ENCODE measurements at places on chromosomes 16 and 17.
A peak's percentile ranks its signal among the peaks of the same experiment; 100 is the strongest.

GRCh38 chr17:63966646-63967264 is 6.0 kb downstream of the SCN4A start:
- no peak for DNase-seq

GRCh38 chr16:30144017-30144416 is 21.0 kb upstream of the MAPK3 start:
- no peak for DNase-seq

DNA sequence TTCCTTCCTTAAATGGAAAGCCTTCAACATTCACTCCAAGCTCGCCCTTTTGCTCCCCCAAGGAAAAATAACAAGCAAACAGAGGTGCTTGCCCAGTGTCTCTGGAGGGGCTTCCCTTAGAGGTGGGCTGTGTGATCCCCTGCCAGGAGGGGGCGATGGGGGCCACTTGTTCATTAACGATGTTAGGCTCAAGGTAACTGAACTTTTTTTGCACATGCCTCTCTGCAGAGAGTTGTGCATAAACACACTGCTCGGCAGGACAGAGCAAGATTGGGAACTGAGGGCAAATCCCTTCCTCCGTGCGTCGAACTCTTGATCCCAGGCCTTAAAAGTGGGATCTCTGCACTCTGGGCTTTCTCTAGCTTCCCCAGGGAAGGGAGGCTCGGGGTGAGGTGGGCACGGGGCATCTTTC is 15.5 kb upstream of the NAGLU start:
- no peak for DNase-seq

GRCh38 chr17:45338996-45339535 is 22.2 kb upstream of the MAP3K14 start:
- DNase-seq: no peak

GRCh38 chr17:1197781-1198490 is 18.2 kb upstream of the ABR start:
- DNase-seq: peak; percentile 88

- DNase-seq: no peak
Measured at GRCh38 chr16:28820016-28820415, 2.8 kb upstream of the ATXN2L start.

GRCh38 chr17:752620-753219 is 656 bp upstream of the GEMIN4 start:
- DNase-seq: peak; percentile 81

- no peak for DNase-seq
Measured at GRCh38 chr17:45299361-45299760, 17.5 kb downstream of the MAP3K14 start.

- DNase-seq: no peak
Measured at GRCh38 chr17:68248891-68249290, 1.0 kb downstream of the AMZ2 start.

GRCh38 chr16:56347166-56347565 is 78.2 kb downstream of the AMFR start:
- no peak for DNase-seq

DNA sequence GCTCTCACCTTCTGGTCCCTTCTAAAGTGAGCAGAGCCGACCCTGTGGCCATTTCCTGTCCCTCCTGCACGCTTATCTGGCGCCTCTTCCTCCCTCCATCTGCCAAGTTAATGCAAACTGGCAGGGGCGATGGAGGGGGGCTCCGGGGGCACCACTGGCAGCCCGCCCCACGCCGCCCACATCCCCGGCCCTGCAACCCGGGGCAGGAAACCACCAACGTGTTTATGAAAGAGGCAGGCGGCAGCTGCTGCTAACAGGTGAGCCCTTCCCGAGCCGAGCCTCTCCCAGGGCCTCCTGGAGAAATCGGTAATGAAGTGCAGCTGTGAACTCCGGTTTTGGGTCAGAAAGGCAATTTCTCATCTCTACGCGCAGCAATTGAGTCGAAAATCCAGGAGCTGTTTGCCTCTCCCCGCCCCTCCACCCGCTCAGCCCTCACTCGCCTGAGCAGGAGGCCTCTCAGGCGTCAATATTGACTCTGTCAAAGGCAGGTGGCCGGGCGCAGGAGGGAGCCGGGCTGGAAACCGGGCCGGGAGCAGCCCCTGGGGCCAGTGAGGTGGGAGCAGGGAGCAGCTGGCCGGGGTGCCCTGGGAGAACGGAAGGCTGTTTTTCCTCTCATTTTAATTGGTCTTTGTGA is 164.4 kb upstream of the GSE1 start:
- no peak for DNase-seq

- peak; percentile 73 for DNase-seq
Measured at GRCh38 chr16:84115919-84116719, 623 bp downstream of the MBTPS1 start.

GRCh38 chr16:21159281-21159951 is 942 bp downstream of the LDAF1 start:
- DNase-seq: peak; percentile 61

DNA sequence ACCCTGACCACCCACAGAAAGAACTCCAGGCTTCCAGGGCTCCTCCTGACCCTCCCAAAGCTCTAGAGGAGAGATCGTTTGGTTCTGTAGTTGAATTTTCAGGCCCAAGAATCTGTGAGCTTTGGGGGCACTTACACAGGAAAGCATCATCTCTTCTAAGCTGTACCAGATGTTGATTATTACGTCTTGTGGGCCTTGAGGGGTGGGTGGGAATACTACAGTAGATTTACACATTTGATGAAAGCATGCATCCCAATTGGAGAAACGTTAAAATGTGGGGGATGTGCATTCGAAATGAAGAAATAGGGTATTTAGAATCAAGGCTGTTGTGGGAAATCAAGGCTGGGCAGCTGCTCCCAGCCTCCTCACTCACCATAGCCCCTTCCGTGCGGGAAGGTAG is 61.9 kb downstream of the MGAT5B start:
- DNase-seq: no peak

DNA sequence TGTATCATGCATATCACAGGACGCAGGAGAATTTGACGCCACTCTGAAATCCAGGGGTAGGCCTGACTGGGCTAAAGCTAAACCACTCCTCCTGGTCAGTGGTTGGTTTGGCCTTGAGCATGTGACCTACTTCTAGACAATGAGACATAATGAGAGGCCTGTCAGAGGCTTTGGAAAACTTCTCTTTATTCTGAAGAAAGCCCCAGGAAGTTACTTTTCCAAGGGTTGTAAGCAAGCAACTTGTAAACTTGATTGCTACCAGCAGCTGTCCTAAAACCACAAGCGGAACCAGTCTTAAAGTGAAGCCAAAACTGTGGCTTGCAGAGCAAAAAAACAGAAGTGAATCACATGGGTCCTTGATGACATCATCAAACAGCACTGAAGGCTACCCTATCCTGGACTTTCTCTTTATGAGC is 138.2 kb upstream of the COX10 start:
- no peak for DNase-seq

- no peak for DNase-seq
Measured at GRCh38 chr16:46808997-46809396, 22.0 kb downstream of the C16orf87 start.

GRCh38 chr17:80395402-80396151 is 19.4 kb upstream of the ENDOV start:
- DNase-seq: no peak

GRCh38 chr17:45961206-45961605 is 37.8 kb upstream of the STH start:
- DNase-seq: no peak

GRCh38 chr17:58741121-58741625 is 14.5 kb upstream of the PPM1E start:
- no peak for DNase-seq

DNA sequence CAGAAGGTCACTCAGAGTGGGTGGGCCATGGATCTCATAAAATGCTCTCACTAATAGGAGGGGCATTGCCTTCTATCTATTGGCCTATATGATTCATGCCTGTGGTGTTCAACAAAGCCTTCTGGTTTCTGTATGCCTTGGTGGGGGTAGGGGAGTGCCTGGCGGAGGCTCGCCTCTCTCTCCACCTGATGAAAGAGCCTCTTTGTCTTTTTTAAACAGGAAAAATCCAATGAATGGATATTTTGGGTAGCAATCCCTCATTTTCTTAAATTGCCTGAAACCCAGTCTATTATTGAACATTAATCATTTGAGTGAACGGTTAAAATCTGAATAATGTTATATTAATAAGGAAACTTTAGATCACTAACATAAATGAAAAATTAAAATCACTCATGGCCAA is 90.6 kb downstream of the TOX3 start:
- DNase-seq: no peak

DNA sequence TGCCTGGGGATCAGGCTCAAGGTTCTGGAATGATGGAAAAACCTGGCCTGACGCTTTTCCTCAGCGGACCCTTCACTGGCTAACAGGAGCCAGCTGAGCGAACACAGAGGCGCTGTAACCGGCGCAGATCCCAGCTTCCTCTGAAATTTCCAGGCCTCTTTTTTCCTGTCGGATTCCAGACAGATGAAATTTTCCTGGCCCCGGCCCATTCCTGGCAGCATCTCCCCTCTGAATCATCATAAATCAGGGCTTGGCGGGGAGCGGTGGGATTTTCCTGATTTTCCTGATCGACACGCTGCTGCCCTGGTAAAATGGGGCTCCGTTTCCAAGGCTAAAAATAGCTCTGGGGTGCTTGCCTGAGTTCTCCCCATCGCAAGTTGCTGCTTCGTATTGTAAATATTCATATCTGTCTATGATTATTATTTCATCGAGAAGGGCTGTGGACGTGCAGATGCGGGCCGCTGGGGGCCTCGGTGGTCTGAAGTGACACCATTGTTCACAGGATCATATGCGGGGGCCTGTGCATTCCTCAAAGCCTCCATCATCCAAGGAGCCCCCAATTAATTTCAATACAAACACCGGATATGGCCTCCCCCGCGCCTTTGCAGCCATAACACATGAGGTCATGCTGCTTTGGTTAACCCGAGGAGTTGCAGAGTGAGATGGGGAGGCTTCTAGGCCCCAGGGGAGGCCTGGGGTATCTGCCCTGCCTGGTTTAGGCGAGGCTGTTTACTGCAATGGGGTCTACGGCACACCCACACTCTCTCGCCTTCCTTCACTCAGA is 45.8 kb upstream of the ETV4 start:
- peak; percentile 29 for DNase-seq

Data from testis (tissue), 5 donors.